Left renal cortex interstitium (tissue), 4 donors: ENCODE measurements at places on chromosomes 1 and 21. TPM values are rescaled to one million over a fixed set of nuclear protein-coding genes. Genes with fewer than 3 reads are reported as not detected.

Gene SERINC2
- 57.1 TPM for polyA plus RNA-seq

DNA sequence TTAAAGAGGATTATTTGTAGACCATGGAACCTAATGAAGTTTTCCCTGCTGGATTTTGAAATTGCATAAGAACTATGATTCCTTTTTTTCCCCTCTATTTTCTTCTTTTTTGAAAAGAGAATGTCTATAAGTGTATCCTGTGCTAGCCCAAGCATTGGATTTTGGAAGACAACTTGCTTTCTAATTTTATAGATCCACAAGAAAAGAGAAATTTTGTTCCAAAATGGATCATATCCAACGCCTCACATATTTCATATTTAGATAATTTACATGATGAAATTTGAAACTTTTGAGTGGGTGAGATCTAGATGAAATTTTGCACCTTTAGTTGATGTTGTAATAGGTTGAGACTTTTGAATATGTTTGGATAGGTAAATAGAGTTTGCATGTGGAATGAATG, 978.7 kb downstream of the MRPL39 start:
- DNase-seq: no peak

DNA sequence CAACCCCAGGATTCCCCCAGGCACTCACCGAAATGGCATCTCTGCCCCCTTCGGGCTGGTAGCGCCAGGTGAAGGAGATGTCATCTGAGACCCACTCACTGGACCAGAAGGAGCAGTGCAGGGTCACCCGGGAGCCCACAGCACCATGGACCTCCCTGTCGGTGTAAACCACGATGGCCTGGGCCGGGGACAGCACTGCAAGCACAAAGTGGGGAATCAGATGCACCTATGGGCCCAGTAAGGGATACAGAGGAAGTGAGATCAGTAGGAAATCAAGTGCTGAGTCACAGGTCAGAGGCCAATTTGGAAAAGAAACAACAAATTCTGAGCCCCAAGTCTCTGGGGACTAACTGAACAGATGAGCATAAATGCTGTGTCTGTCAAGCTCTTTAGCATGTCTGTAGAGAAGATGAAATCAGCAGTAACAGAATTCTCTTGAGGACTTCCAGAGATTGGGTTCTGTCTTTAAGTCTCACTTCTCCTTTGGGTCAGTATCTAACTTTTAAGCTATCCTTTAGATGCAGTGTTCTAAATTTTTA, 2.5 kb downstream of the MPZ start:
- no peak for DNase-seq

DNA sequence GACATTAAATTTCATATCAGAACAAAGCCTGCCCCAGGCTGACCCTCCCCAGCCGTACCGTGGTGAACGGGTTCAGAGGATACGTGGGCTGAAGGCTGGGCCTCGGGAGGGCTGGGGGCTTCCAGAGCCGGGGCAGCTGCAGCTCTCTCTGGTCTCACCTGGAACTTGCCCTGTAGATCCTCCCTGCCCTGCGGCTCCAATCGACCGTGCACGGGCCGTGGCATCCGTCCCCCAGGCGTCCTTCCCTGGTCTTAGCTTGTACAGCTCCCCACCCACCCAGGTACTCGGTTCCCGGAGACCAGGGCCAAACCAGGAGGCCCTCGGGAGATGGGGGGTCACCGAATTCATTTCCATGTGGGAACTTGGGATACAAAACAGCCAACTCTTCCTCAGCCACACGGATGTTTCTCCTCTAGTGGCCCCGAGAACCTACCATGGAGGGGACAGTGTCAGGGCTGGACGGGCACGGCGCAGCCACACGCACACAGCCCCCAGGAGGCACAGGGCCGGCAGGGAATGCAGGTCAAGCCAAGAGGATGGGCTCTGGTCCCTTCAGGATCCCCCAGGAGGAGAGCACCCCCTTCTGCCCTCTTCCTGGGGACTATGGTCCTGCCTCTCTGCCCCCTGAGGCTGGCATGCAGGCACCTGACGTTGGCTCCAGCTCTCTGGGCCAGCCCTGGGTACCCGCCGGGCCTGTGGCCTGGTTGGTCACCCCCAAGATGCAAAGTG, 3.1 kb downstream of the B3GALT6 start:
- no peak for DNase-seq

DNA sequence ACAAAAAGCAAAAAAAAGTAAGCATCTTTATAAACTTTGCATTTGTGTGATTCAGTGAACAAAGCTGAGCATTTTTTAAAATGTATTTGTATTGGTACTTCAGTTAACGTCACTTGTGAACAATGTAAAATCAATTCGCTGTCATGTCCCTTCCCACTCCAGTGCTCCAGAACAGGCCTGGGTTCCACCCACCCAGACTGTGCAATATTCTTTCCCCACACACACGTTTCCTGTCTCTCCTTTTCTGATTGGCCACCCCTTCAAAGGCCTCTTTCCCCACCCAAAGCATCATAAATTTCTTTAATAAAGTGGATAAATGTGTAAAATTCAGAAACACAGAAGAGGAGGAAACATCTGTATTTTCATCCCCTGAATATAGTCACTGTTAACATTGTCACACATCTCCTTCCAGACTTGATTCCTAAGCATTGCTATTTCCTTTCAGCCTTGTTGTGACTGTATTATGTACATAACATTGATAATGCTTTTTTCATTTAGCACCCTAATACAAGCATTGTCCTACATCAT, 12.0 kb downstream of the CLEC20A start:
- DNase-seq: no peak

DNA sequence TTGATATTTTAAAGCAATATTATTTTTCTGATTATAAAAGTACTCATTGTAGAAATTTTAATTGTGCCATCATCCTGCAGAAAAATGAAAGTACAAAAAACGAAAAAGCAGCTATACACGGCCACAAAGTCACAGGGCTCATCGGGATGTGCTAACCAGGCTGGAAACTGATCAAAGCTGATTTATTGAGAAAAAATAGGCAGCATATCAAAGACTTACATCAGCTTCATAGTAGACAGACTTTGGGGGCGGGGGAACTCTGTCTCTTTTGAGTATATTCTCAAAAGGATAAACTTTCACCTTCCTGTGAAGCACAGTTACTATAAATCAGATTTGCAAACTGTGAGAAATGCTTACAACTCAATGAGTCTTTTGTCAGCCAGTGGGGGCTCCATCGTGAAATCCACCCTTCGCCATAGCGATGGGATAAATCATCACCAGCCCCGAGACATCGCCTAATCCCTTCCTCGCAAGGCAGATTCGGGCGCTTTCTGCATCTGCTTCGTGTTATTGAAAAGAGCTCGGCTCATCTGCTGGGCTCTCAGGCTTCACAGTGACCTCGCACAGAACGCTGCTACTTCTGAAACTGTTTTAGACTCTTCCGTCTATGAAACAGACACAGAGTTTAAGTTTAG, 69.2 kb upstream of the ERG start:
- DNase-seq: no peak

Gene RHEX
- 2.7 TPM for polyA plus RNA-seq

DNA sequence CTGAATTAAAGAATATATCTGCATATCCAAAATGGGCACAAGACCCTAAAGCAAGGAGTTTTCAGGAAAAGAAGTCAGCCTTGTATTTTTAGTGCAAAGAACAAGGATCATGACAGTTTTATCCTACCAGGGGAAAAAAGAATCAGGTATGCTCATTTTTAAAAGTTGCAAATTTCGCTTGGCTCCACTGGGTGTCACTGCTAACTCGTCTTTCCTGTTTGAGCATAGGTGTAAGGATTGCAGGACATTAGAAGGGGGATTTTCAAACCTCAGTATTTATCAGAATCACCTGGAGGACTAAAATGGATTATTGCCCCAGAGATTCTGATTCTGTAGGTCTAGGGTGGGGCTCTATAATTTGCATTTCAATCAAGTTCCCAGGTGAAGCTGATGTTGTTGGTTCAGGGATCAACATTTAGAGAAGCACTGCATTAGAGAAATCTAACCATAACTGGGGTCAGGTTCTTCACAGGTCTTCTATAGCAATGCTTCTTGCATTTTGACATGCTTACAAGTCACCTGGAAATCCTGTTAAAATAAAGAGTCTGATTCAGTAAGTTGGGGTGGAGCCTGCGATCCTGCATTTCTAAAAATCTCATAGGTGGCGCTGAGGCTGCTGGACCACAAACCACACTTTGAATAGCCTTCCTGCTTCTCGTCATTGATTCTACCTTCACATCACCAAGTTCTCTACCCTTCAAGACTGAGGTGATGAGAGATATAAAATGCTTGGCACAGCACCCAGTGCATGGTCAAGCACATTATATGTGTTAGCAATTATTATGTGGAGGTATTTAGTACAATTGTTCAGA, 39.6 kb downstream of the NUF2 start:
- no peak for DNase-seq

- no peak for DNase-seq
Observed at GRCh38 chr1:11132563-11133293, 33.1 kb upstream of the EXOSC10 start.

GRCh38 chr1:157595356-157595755, 2.5 kb downstream of the FCRL4 start:
- no peak for DNase-seq

Gene SMPDL3B
- polyA plus RNA-seq: 11.7 TPM

GRCh38 chr1:175338387-175339135, 146.0 kb upstream of the KIAA0040 start:
- DNase-seq: no peak

GRCh38 chr1:27152829-27153548, 1.9 kb downstream of the SLC9A1 start:
- no peak for DNase-seq

DNA sequence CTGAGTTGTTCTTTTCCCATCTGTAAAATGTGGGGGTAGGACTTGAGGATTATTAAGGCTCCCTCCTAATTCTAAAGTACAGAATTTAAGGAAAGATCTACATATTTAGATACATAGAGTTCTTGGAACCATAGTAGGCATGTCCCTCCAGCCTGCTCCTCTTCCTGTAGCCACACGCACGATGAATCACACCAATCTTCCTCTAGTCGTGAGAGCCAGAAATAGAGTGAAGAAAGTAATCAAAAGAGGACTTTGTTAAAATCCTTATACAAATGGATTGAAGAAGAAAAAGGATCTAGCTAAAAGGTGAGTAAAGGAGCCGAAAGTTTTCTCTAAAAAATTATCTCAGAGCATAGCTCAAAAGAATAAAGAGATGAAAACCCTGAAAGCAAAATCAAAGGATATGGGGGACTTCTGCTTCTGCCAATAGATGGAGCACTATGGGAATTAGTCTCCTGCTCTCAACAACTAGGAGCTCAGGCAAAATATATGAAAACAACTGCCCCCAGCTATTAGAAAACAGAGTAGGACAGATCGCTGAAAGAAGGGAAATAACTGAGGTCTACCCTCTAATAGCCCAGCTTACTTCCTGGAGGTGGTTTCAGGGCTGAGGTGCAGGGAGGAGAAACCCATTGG, 8.5 kb downstream of the C1orf141 start:
- no peak for DNase-seq
